SIG-M5 (cell line): ENCODE measurements at places on chromosomes 5 and 9.

DNA sequence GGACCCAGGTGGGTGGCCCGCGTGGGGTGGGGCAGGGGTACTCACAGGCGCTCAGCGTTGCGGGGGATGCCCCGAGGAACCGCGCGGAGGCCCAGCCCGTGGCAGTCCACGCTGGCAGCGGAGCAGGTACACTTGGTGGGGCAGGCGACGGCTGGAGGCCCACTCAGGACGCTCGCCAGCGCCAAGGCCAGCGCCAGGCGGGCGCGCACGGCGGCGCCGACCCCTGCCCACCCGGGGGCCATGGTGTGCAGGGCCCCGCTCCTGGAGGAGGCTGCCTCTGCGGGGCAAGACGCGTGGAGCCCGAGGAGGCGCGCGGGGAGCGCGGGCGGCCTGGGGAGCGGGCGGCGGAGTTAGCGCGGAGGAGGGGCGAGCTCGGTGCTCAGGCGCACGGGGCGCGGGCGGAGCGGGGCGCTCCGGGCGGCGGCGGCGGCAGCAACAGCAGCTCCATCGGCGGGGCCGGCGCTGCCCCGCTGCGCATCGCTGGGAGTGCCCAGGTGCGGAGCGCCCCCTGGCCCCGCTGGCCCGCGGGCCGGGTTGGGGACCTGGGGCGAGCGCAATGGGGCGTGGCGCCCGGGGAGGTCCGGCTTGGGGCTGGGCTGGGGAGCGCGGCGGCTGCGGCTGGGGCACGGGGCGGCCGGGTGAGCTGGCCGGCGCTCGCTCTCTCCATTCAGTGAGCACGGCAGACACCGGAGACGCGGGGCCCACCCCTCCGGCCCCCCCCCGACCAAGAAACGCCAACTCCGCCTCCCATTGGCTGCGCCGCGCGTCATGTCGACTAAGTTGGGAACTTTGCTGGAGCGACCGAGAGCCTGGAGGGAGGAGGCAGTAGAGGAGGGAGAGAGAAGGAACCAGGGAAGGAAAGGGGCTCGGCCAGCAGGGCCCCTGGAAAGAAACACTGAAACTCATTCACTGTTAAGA, at the start of gene SLIT3:
Gene SLIT3 (minus strand): TSS at position 672 of the 918 bp plus-strand sequence. CDS start 430 bp downstream, at position 242.
- no peak for DNase-seq

- no peak for DNase-seq
These were observed 295.2 kb downstream of the ARHGAP26 start for GRCh38 chr5:143065185-143065965.

DNA sequence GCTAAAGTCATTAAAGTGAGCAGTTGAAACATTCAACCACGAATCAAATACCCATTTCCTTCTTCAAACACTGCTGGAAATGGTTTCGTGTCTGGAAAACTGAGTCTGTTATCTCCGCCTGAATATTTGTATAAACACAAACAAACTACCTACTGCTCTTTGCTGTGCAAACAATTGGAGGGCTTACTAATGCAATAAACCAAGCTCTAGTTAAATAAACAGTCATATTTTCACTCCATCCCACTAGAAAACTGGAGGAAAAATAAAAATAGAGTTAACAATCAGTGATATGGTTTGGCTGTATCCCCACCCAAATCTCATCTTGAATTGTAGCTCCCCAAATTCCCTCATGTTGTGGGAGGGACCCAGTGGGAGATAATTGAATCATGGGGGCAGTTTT, 397.6 kb downstream of the RASEF start:
- no peak for DNase-seq

GRCh38 chr5:65065001-65065511, 296.3 kb downstream of the CWC27 start:
- DNase-seq, result no peak
